Astrocyte (in vitro differentiated cells and primary cell): ENCODE measurements at places on chromosomes 6 and 20. TPM values are rescaled to one million over a fixed set of nuclear protein-coding genes. Genes with fewer than 3 reads are reported as not detected.
A peak's percentile ranks its signal among the peaks of the same experiment; 100 is the strongest.

The MTFR2 gene
- total RNA-seq: 1.3 and 1.8 TPM in 2 replicates

DNA sequence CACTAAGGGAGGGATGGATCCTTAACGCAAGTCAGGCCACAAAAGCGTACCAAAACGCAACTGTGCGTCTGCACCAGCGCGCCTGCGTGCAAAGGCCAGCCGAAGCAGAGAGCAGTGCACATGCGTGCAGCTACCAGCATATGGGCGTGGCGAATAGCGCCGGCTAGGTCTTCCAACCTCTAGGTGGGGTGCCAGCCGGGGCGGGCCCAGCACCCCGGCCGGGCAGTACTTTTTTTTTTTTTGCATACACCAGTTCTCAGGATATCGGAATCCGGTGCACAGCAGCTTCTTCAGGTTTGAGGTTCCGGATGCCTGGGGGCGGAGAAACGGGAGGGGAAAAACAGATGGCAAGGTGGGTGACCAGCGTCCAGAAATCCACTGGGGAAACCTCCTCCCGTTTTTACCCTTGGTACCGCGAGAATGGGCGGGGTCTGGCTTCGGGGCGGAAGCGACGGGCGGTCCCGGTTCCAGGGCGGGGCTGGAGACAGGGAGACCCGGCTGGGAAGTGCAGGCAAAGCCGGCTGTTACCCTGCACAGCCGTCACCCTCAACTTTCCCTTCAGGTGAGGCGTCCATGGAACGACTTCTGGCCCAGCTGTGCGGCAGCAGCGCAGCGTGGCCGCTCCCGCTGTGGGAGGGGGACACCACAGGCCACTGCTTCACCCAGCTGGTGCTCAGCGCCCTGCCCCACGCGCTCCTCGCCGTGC lies at the start of gene ABCC10:
Gene ABCC10 (plus strand): TSS at position 136 of the 706 bp plus-strand sequence. CDS start 438 bp downstream, at position 574.
- no peaks in the 10 kb centered on the region for H3K27me3 ChIP-seq
- H3K27ac ChIP-seq: peak within 1 kb of the TSS; percentile 82
- peak; percentile 95 for DNase-seq
- no peaks in the 10 kb centered on the region for H3K36me3 ChIP-seq

DNA sequence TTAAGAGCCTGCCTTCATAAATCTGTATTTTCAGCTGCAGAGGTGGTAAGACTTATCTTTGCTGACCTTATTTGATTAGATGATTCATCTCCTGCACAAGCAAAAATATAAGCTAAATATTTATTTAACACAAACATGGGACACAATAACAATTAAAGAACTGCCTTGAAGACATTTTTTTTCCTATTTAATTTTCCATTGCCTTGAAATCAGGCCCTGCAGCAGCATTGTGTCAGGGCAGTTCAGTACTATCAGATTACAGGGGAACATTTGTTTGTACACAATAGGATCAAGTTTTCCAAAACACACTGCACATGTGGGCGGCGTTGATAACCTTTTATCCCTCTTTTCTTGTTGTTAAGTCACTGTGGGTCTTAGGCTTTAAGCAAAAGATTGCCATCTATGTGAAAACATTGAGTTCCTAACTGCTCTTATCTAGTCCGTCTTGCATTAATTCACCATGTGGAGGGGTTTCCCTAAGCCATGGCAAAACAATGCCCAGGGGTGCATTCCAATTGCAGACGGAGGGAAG lies 7.4 kb downstream of the ADGRF5 start:
- DNase-seq: no peak
- no peak overlapping the region for H3K27ac ChIP-seq
- no peaks in the 10 kb centered on the region for H3K4me1 ChIP-seq
- H3K4me3 ChIP-seq: no peak overlapping the region
- no peaks in the 10 kb centered on the region for H3K27me3 ChIP-seq

The GSTA2 gene
- total RNA-seq: not detected in 2 replicates

The SYNDIG1 gene
- 5.7 and 8.7 TPM in 2 replicates for total RNA-seq

The SPTLC3 gene
- 5.6 and 5.7 TPM in 2 replicates for total RNA-seq

DNA sequence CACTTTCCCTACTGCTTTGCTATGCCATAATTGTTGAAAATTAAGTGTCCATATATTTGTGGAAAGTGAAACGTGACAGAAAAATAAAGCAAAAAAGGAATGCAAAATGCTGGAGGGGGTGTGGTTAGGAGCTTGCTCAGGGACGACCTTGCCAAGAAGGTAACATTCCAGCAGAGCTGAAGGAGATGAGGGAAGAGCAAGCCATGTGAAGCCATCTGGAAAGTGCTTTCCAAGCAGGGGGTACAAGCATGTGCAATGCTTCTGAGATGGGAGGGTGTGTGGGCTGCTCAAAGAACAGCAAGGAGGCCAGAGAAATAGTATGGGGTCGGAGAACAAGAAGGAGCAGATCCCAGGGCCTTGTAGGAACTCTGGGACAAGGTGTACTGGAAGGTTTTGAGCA lies 161.7 kb downstream of the ISM1 start:
- no peaks in the 10 kb centered on the region for H3K4me1 ChIP-seq
- H3K36me3 ChIP-seq: no peaks in the 10 kb centered on the region
- no peak overlapping the region for H3K4me3 ChIP-seq
- DNase-seq: no peak

The EFCAB8 gene
- 0.41 and 0.65 TPM in 2 replicates for total RNA-seq

GRCh38 chr6:115468272-115469005 lies 592.3 kb downstream of the FRK start:
- no peak overlapping the region for H3K4me3 ChIP-seq
- no peaks in the 10 kb centered on the region for H3K27me3 ChIP-seq
- H3K27ac ChIP-seq: no peak overlapping the region
- DNase-seq: no peak
- no peaks in the 10 kb centered on the region for H3K4me1 ChIP-seq
- no peaks in the 10 kb centered on the region for H3K36me3 ChIP-seq

- H3K36me3 ChIP-seq: peaks cover 43% of the 10 kb centered on the region
- H3K27ac ChIP-seq: no peak overlapping the region
- H3K4me3 ChIP-seq: no peak overlapping the region
These were observed 136.3 kb downstream of the SULF2 start for GRCh38 chr20:47648943-47649342.

DNA sequence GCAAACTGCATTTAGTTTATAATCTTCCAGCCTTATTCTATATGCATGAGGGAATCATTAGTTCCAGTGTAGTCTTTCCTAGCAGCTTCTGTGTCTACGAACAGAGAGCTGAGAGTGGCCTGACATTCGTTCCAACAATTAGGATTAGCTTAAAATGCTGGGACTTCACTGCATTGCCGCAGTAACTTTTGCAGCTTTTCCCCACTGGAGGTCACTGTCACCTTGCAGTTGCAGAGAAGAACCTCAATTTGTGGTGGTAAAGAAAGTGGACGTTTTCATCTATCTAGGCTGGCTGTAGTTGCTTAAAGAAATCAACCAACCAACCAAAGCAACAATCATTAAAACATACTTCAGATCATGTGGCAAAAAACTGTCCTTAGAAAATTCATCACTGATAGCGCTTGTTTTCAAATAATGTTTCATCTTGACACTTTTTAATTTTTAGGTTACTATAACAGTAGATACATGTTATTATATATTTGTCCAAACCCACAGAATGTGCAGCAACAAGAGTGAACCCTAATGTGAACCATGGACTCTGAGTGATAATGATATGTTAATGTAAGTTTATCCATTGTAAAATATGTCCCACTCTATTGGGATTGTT lies 12.2 kb downstream of the MYLK4 start:
- no peak overlapping the region for H3K27ac ChIP-seq
- peak; percentile 35 for DNase-seq
- no peaks in the 10 kb centered on the region for H3K4me1 ChIP-seq
- H3K27me3 ChIP-seq: no peaks in the 10 kb centered on the region
- no peak overlapping the region for H3K4me3 ChIP-seq
- H3K36me3 ChIP-seq: no peaks in the 10 kb centered on the region

DNA sequence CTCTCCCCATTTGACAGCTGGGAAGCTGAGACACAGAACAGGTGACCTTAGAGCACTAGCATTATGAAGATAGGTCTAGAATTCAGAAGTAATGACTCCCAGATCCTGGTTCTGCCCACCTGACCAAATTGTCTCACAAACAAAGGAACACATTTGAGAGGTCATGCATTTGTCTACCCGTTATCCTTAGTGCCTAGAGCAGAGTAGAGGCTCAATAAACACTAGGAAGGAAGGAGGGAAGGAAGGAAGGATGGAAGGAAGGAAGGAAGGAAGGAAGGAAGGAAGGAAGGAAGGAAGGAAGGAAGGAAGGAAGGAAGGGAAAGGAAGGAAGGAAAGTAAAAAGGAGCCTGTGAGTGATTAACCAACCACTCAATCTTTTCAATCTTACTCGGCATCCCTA lies 63.3 kb downstream of the SNAP25 start:
- peaks cover 2% of the 10 kb centered on the region for H3K27me3 ChIP-seq
- H3K4me1 ChIP-seq: peaks cover 3% of the 10 kb centered on the region
- H3K27ac ChIP-seq: no peak overlapping the region
- no peak overlapping the region for H3K4me3 ChIP-seq

The SCRT2 gene
- not detected in 2 replicates for total RNA-seq

DNA sequence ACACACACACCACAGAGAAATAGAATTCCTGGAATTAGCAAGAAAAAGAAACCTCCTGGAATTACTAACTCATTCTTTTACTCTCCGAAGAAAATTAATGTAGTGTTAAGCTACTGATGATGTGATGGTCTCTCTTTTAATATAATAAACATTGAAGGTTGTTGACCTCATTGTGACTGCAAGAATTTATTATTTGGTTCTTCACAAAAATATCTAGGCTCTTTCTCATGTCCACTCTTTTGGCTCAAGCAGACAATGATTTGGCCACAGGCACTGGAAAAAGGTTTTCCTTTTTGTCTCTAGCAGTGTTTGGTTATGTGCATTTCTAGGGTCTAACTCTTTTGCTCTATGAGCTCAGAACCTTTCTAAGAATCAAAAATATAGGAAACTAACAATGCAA lies 811.9 kb downstream of the TENT5A start:
- H3K36me3 ChIP-seq: no peaks in the 10 kb centered on the region
- H3K4me3 ChIP-seq: no peak overlapping the region
- H3K27ac ChIP-seq: no peak overlapping the region

The PARD6B gene
- total RNA-seq: 10.1 and 13.1 TPM in 2 replicates

- peak overlapping the region; percentile 91 for H3K27ac ChIP-seq
- peaks cover 28% of the 10 kb centered on the region for H3K4me1 ChIP-seq
- DNase-seq: peak; percentile 100
- no peaks in the 10 kb centered on the region for H3K36me3 ChIP-seq
- no peak overlapping the region for H3K4me3 ChIP-seq
- no peaks in the 10 kb centered on the region for H3K27me3 ChIP-seq
These were observed 27.8 kb downstream of the CASS4 start for GRCh38 chr20:56439771-56440291.

The BANF2 gene
- not detected in 2 replicates for total RNA-seq

GRCh38 chr6:25749837-25750236 lies 4.7 kb upstream of the SLC17A4 start:
- H3K36me3 ChIP-seq: no peaks in the 10 kb centered on the region
- no peak overlapping the region for H3K4me3 ChIP-seq
- H3K4me1 ChIP-seq: no peaks in the 10 kb centered on the region
- H3K27ac ChIP-seq: no peak overlapping the region

DNA sequence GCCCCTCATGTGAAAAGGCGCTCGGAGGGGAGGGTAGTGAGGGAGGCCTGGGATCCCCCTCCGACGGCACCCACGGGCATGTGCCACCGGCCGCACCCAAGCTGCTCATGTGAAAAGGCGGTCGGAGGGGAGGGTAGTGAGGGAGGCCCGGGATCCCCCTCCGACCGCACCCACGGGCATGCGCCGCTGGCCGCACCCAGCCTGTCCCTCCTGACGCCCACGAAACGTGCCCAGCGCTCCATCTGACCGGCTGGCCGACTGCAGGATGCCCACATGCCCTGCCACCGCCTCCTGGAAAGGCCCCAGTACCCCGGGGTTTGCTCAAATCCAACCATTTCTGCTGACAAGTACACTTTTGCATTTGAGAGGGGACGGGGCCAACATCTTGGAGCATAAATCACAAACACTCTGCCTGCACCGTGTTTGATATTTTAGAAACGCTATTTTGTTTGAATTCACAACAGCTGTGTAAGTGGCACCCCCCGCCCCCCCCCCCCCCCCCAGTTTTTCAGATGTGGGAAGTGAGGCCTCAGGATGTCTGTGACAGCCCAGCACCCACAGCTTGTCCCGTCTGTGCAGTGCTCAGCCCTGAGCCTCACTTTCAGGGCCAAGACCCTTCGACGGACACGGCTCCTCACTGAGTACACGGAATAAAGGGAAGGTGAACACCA lies 34.1 kb downstream of the SLC2A4RG start:
- H3K4me1 ChIP-seq: peaks cover 8% of the 10 kb centered on the region
- H3K27me3 ChIP-seq: no peaks in the 10 kb centered on the region
- H3K36me3 ChIP-seq: no peaks in the 10 kb centered on the region
- H3K27ac ChIP-seq: no peak overlapping the region
- H3K4me3 ChIP-seq: no peak overlapping the region
- no peak for DNase-seq

DNA sequence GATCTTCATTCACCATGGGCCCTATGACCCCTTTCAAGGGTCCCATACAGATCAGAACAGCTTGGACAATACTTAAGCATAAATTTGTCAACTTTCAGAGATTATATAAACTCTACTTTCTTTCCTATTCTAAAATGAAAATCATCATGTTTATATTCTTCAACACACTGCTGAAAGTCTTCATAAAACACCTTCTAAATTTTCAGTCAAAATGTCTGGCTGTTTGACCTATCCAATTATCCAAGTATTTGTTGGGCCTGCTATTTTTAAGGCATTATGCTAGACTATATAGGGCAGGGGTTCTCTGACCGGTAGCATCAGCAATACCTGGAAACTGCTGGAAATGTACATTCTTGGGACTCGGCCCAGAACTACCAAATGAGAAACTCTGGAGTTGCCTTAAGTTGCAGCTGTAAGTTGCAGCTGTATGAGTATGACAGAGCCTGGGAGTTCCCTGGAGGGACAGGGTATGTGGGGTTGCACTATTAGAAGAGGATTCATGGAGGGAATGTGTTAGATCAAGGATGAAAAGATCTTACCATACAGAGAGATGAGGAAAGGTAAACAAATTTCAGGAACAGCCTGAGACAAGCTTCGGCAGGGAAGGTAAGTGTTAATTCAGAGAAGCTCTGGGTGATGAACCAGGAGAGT lies 293.0 kb downstream of the ADGB start:
- H3K4me1 ChIP-seq: peaks cover 14% of the 10 kb centered on the region
- no peaks in the 10 kb centered on the region for H3K36me3 ChIP-seq
- peak; percentile 29 for DNase-seq
- H3K4me3 ChIP-seq: no peak overlapping the region

DNA sequence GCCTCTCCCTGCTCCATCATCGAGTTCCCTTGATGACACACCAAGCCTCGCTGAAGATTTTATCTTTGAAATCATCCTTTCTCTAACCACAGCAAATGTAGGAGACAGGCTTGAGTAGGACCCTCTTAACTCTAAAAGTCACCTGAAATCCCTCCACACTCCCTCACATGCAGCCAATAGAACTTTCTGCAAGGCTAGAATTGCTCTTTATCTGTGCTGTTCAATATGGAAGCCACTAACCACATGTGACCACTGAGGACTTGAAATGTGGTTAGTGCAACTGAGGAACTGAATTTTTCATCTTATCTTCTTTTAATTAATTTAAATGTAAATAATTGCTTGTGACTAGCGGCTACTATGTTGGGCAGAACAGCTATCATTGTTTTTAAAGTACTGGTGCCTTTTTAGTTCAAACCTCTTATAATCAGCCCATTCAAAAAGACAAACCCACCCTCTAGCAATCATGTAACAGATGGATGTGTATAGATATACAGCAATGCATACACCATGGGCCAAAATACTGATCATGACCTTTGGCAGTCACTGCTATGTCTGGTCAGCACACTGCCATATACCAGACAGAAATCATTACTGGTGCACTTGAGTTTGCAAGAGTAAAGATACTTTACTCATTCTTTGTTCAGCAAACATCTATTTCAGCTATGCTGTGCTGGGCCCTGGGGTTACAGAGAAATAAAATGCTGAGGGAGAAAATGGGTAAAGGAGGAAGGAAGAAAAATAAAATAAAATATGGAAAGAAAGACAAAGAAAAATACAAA lies 50.0 kb downstream of the GFOD1 start:
- no peaks in the 10 kb centered on the region for H3K27me3 ChIP-seq
- no peak for DNase-seq
- H3K36me3 ChIP-seq: no peaks in the 10 kb centered on the region
- no peaks in the 10 kb centered on the region for H3K4me1 ChIP-seq
- H3K4me3 ChIP-seq: no peak overlapping the region

The PSMB1 gene
- 184 and 192 TPM in 2 replicates for total RNA-seq
